Thoracic aorta (tissue), 2 donors: ENCODE measurements at places on chromosomes 2 and 18.

DNA sequence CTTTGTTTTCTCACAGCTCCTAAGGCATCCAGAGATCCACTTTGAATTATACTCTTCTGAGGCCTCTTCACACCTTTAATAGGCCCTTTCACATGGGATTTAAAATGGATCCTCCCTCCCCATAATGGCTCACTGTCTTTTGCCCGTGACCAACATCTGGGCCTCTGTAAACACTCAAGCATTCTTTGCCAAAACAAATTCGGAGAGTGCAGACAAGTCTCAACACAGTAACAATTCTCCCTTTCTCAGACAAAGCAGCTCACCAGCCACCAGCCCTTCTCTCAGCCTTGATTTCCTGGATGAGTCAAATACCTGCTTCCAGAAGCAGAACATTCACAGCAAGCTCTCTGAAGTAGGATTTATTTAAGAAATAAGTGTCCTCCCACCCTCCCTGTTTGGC lies 14.0 kb upstream of the IMP4 start:
- DNase-seq: no peak

DNA sequence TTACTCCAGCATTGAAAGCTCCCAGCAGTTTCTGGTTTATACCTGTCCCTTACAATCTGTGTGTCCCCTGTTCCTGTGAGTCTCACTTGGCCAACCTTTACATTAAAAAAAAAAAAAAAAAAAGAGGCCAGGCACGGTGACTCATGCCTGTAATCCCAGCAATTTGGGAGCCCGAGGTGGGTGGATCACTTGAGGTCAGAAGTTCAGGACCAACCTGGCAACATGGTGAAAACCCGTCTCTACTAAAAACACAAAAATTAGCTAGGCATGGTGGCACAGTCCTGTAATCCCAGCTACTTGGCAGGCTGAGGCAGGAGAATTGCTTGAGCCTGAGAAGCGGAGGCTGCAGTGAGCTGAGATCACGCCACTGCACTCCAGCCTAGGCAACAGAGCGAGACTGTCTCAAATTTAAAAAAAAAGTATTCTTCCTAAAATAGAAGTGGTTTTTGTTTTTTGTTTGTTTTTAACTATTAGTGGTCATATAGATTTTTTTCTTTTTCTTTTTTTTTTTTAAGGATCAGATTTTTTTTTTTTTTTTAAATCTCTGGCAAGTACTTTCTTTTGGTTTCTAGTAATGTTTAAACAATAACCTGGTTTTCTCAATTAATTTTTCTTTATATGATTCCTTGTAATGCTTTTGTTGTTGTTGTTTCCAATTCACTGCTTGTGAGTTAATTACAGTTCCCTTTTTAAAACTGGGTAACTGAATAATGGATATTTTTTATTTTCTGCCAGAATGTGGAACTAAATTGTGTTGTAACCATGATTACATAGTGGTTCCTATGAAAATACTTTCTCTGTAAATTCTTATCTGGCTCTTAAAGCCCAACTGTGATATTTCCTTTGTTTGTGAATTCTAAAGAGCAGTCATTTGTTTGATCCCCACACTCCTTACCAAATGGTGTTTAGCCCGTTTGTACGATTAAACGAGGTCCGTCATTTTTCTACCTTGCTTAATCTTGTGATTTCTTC lies 116.8 kb downstream of the CTAGE1 start:
- no peak for DNase-seq

DNA sequence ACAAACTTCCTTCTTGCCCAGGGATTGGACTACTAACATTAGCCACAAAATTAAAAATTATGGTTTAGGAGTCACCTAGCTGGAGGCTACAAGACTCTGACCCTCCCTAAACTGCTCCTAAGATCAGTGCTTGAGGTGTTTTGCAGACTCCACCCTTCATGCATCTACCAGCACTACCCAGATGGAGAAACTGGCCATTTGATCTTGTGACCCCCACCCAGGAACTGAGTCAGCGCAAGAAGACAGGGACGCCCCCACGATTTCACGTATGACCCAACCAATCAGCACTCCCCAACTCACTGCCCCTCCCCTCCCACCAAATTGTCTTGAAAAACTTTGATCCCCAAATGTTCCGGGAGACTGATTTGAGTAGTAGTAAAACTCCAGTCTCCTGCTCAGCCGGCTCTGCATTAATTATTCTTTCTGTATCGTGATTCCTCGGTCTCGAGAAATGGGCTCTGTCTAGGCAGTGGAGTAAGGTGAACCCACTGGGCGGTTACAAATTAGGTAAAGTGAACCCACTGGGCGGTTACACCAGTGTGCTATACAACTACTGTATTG lies 40.1 kb upstream of the CCDC88A start:
- no peak for DNase-seq

GRCh38 chr2:20080428-20080827 lies 29.0 kb upstream of the LAPTM4A start:
- no peak for DNase-seq

DNA sequence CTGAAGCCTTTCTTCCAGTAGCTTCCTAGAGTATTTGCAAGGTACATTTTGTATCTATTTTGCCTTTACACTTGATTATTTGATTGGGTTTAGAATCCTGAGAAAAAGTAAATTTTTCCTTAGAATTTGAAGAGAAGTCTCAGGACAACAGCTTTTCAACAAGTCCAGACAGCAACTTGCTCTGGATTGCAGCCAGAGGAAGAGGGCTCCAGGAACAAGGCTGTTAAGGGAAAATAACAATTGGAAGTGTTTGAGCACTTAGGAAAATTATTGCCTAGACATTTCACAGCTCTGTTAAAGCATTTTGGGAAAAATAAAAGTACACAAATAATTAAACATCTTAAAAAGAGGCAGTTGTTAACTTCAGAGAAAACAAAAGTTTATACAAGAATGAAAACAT lies 58.3 kb upstream of the RAPGEF4 start:
- no peak for DNase-seq

DNA sequence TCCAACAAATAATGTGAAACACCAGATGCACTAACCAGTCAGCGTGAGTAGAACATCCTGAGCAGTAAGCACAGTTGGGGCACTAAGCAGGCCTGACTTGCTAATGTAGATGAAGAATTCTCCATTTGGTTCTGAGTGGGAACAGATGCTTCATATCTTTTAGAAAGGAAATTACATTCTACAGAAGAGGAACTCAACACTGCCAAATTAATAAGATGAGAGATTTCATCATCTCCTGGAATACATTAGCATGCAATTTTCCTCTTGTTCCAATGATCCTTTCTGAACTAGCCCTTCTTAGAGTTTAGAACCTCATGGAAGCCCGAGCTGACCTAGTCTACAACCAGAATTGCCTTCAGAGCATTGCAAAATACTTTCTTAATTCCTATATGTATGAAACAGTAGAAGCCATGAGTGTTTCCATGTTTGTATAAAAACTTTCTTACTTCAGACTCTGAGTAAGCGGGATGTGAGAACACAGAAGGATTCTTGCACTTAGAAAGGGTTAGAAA lies 34.8 kb downstream of the COL5A2 start:
- DNase-seq: no peak

GRCh38 chr18:47832348-47832747 lies 98.1 kb downstream of the SMAD2 start:
- DNase-seq: no peak

- no peak for DNase-seq
Measured at GRCh38 chr2:171447675-171448074, 13.6 kb downstream of the DCAF17 start.

DNA sequence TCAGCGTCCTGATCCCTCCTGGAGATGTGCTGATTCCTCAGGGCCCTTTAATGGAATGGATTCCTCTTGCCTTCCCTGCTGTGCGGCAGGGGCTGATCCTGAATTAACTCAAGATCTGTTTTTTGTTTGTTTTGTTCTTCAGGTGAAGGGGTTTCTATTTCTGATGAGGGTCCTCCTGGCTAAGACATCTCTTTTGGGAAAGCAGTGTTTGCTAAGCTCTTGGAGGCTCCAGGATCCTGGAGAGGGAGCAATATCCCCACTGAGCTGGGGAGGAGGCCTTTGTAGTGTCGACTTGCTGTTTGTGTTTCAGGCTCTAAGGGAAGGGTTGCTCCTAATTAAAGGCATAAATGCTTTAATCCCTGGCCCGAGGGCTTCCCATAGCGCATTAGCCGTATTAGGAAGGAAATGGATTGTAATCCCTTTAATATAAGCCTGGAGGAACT lies 65.3 kb upstream of the FOXI3 start:
- no peak for DNase-seq

DNA sequence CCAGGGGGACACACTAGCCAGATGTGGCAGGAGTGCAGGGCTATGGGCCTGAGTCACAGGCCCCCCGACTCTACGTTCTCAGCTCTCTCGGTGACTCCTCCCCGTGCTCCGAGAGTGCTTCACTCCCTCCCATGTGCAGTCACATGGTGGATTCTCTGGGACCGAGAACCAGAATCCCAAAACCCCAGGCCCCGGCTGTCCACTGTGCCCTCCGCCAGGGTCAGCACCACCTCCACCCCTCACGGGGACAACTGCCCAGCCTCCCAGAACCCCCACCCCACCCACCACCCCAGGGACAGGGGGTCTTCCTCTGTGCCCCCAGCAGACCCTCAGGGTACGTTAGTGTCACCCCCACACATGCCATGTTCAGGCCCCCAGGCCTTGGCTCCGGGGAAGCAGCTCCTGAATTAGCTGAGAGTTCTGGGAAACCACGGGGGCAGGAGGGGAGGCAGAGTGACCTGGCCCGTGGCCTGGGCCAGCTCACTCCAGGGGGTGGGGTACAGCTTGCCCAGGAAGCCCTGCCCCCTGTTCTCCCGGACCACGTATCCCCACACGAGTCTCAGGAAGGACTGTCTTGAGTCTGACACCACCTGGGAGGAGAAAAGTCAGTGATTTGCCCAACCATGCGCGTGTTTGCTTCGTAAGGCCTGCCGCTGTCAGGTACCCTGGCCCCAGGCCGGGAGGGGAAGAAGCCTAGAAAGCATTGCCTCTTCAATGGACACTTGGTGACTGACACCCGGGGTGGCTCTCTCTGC lies 4.4 kb downstream of the RAMP1 start:
- no peak for DNase-seq

GRCh38 chr2:59395119-59395518 lies 1154.0 kb upstream of the FANCL start:
- no peak for DNase-seq

- DNase-seq: no peak
Measured at GRCh38 chr2:98777710-98778109, 46.8 kb upstream of the MGAT4A start.

GRCh38 chr2:231965102-231965501 lies 3.6 kb downstream of the DIS3L2 start:
- DNase-seq: no peak

GRCh38 chr2:23500836-23501235 lies 115.9 kb downstream of the KLHL29 start:
- no peak for DNase-seq
